ENCODE measurements at places on chromosomes 3 and 15.

DNA sequence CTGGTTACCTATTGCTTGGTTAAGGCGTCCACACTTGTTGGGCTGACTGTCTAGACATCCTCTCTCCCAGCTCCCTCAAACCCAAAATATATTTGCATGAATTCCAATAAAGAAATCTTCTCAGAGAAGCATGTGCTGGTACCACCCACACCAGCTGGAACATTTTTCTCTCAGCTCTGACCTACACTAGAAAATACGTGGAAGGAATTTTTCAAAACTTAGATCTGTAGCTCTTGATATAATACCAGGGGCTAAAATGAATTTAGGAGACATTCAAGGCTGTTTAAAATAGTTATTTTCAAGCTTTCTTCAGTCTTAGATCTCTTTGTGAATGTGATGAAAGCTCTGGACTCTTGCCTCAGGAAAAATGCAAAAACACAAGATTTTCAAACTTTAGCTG is 590.4 kb downstream of the PDCD6IP start:
- no peak for DNase-seq

- DNase-seq: no peak
Measured at GRCh38 chr3:148190441-148190990, 507.2 kb upstream of the AGTR1 start.

DNA sequence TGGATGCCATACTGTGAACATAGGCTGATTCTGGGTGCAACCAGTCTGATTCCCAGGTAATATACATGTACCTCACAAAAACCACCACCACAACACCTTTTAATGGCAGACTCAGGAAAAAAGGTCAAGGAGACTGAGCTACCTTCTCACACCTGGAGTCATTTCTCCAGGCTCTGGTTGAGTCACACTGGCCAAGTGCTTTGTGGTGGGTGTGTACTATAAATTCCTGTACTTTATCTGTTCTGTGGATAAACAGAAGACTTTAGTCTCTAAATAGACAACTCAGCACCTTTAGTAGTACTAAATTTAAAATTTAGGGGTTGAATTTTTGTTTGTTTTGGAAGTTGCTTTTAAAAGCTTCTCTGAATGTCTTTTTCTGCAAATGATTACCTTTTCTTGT is 46.7 kb downstream of the TOP2B start:
- DNase-seq: no peak

DNA sequence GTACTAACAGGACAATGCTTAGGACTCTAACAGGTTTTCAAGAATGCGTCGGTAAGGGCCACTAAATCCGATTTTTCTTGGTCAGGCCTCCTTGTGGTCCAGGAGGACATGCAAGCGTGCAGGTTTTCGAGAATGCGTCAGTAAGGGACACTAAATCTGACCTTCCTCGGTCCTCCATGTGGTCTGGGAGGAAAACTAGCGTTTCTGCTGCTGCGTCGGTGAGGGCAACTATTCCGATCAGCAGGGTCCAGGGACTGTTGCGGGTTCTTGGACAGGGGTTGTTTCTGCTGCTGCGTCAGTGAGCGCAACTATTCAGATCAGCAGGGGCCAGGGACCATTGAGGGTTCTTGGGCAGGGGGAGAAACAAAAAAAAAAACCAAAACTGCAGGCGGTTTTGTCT is 7.8 kb upstream of the UBP1 start:
- DNase-seq: no peak

DNA sequence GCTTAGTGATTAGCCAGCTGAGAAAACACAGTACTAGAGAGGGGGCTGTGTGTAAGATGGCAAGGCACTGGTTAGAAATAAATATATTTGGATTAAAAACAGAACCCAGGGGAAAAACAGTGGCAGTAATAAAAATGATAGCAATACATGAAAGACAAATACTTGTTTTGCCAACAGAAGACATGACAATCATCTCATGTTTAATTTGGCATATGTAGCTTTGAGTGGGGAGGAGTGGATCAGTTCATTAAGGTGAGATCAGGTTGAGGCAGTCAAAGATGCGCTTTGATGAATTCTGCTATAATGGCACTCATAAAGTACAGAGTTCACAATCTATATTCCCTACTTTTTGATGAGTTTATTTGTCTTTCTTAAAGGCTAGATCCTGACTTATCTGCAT is 3.4 kb upstream of the HGD start:
- DNase-seq: no peak

DNA sequence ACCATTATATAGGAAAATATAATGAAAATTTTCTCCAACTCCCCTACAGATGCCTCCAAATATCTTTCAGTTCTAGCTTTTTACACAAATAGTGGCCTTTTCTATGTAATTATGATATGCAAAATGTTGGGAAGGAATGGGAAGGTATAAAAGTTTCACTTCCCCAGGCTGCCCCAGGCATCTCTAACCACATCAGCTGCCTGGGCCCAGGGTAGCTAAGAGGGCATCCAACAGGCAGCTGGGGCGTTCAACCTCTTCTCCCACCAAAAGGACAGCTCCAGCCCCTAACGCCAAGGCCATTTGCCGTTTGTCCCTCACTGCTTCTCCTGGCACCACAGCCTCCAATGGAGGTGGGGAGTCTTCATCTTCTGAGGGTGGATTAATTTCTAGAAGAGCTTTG is 188.1 kb upstream of the TSC22D2 start:
- no peak for DNase-seq

GRCh38 chr3:48684480-48685143 is 1.1 kb downstream of the NCKIPSD start:
- DNase-seq: no peak

DNA sequence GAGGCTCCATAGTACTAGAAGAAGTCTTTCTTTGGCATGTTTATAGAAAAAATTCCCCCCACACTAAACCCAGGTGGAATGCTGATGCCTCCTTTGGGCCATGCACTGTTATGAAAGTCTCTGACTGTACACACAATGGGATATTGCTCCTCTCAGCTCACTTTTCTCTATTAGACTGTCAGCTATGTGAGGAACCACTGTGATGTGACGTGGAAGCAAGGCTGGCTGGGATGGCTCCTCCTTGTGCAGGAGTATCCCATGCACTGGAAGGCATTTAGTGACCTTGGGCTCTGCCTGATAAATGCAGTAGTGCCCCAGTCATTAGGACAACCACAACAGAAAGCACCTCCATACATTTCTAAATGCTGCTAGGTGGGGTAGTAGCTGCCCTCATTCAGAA is 5.7 kb upstream of the FRMD4B start:
- no peak for DNase-seq

- DNase-seq: no peak
Measured at GRCh38 chr3:13171704-13172643, 98.7 kb upstream of the IQSEC1 start.
